Heart left ventricle (tissue), 16 donors: ENCODE measurements at places on chromosomes 3 and 15.

DNA sequence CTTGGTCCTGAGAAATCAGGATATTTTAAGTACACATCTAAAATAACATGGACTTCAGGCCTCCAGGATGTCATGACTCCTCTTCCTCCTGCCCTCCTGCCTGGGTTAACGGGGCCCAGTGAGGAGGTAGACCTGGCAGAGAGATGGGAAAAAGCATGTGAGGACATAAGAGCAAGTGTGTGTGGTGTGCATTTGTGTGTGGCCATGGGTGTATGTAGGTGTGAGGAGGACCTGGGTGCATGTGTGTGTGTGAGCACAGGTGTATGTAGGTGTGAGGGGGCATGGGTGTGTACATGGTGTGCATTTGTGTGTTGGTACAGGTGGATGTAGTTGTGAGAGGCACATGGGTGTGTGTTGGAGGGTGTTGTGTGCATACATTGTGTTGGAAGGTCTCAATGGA is 105.4 kb downstream of the EPHB1 start:
- DNase-seq = no peak

DNA sequence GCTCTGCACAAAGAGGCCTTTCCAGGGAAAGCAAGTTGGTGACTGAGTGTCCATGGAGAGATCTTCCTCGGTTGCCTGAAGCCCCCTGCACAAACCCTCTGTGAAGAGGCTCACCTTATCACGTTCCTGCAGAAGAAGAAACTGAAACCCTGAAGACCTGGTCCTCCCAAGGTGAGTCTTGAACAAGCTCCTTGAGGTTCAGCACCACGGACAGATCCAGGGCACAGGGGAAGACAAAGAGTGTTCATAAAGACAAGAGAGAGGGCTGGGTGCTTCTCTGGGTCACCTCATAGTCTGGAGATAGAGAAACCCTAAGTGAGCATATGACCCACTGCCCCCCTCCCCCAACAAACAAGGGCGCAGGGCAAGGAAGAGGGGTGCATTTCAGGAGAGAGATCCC is 21.7 kb upstream of the TBC1D21 start:
- no peak for DNase-seq

GRCh38 chr3:196541684-196542445 is 26.5 kb downstream of the WDR53 start:
- DNase-seq = no peak

DNA sequence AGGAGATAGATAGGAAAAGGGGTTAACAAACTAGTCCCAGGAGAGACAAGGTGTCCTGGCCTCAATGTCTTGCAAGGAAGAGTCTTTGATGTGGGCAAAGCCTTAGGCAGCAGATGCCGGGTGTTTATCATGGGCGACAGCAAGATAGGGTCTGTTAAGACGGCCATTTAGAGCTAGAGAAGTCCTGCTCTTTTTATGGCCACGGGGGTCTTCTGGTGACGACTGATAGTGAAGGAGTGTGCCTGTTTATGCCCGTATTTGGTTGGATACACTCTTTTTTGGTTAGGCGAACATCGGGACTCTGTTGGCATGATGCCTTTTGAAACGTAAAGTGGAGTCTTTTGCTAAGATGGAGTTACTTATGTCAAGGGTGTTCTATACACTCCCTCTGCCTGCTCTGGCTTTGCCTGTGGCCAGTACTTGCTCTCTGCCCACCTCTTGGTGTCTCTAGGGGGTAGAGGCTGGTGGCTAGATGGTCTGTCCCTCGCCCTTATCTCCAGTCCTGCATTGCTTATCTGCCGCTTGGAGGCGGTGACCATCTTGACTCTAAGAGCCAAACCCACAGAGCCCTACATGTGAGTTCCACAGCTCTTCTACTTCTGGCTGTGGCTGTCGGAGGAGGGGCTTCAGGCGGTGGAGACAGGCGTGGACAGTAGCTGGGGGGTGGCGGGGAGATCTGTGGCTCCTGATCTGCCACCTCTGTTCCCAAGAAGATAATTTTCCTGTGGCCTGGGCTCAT is 55.8 kb upstream of the ZBTB38 start:
- DNase-seq = no peak

GRCh38 chr15:29802411-29802810 is 19.9 kb downstream of the TJP1 start:
- DNase-seq = no peak

- no peak for DNase-seq
These were observed 153.7 kb downstream of the ANO10 start for GRCh38 chr3:43468133-43468532.

- DNase-seq = no peak
These were observed 551.3 kb downstream of the AGBL1 start for GRCh38 chr15:86630946-86631345.

DNA sequence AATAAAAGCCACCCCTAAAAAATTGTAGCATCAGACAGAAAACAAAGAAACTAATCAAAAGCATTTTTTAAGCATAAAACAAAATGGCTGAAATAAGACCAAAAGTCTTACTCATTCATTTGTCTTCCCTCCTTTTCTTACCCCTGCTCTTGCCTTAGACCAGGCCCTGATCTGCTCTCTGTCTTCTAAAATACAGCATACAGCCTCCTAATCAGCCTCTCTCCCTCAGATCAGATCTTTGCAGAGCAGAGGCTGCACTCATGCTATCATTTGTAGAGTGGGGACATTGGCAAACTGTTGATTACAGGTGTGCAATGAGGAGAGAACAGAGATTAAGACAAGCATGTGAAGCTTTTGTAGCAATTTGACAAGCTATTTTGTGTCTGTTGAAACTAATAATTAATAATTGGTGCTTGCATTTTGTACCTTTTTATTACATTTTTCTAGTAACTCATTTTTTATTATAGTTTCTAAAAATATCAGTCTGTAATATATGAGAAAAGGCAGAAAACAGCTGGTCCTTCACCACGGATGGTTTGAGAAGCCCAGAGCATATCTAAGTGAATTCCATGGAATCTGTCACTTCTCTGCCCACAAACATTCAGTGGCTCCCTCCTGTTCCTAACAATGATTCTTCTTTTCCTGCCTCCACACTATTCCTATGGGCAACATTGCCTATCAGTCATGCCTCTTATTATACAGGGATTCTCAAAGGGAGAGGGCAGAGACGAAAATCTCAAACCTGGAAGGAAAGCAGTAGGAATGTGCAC is 286.2 kb upstream of the STT3B start:
- no peak for DNase-seq

GRCh38 chr3:38009807-38010591 is 19.4 kb downstream of the VILL start:
- peak; percentile 24 for DNase-seq

GRCh38 chr15:37824717-37825382 is 109.6 kb upstream of the TMCO5A start:
- DNase-seq = no peak

DNA sequence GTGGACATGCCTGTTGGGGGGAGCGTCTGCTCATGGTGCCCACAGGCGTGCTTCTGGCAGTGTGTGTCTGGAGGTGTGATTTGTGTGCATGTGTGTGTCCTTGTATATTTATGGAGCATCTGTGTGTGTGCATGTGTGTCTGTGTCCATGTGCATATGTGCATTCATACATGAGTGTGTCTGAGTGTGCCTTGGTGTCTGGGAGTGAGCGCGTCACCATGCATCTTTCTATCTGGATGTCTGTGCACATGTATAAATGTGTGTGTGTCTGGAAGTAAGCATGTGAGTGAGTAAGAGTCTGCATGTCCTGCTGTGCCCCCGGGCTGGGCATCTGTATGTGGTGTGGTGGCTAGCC is 58.1 kb upstream of the PRR23E start:
- no peak for DNase-seq

DNA sequence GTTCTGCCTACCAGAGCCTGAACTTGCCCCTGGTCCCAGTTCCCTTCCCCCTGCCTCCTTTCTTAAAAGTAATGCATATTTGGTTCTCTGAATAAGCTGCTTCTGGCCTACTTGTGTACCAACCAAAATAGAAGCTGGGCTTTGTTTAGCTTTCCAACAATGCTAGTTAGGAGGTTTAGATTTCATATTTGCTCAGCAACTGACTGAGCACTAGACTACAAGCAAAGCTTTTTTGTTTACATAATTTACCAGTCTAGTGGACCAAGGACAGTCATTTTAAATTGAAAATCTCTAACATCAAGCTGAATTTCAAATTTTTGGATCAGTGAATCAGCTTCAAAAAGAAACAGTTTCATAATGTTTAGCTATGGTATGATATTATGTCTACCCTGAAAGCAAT is 331.2 kb downstream of the ULK4 start:
- no peak for DNase-seq

GRCh38 chr3:121998030-121998580 is 23.9 kb downstream of the ILDR1 start:
- DNase-seq = no peak

- no peak for DNase-seq
These were observed 130.9 kb downstream of the IL1RAP start for GRCh38 chr3:190644766-190645165.

- DNase-seq = no peak
These were observed 25.6 kb downstream of the TIGIT start for GRCh38 chr3:114319453-114319852.

DNA sequence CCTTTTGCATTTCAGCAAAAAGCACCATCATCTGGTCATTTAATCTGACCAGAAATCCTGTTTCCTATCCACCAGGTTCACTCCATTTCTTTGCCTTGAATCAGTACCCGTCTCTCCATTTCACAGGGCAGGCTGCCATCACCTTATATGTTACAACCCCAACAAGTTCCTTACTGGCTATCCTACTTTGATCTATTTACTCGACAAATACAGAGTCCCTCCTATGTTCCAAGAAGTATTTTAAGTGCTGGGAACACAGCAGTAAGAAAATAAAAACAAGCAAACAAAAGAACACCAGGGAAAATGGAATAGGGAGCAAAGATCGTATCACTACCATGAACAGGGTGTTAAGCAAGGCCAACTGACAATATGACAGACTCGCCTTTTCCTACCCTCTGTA is 295.2 kb upstream of the WNT5A start:
- no peak for DNase-seq

DNA sequence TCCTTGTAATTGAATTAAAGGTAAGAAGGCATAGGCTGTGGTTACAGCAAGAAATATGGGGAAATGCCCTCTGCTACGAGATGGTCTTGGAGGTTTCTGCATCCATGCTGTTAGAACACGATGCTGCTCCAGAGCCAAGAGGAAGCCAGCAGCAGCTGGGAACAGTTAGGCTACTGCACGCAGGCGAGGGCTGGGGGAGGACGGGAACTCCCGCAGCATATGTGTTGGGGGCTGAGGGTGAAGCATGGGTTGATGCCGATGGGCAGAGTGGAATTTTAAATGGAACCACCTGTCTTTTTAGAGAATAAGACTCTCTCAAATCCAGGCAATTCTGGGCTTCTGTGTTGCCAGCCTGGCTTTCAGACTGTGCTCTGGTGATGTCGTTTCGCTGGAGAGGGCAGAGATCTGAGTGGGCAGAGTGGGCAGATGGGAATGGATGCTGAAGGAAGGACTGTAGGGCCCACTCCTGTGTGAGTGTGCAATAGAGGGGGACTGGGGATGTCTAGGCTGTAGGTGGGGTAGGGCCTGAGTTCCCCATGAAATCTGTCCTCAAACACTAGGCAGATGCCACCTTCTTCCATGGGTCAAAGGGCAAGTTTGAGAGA is 417.0 kb upstream of the TPM1 start:
- peak; percentile 60 for DNase-seq

DNA sequence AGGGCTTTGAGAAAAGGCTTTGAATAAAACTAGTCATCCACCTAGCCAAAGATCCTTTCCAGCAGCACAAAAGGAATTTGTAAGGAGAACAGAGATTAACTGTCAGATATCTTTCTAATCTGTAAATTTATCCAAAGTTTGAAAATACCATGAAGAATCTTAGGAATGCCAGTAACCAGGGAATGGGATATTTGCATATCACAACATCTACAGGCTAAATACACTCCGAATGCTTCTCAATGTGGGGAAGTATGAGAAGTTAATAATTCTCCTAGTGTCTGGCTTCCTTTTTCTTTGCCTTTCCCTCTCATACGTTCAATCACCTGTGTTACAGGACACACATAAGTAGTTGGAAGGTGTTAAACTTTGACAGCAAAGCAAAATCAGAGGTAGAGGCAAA is 7.8 kb downstream of the ANAPC13 start:
- DNase-seq = no peak

- DNase-seq = no peak
These were observed 32.8 kb upstream of the PRR20G start for GRCh38 chr3:127320529-127321121.

DNA sequence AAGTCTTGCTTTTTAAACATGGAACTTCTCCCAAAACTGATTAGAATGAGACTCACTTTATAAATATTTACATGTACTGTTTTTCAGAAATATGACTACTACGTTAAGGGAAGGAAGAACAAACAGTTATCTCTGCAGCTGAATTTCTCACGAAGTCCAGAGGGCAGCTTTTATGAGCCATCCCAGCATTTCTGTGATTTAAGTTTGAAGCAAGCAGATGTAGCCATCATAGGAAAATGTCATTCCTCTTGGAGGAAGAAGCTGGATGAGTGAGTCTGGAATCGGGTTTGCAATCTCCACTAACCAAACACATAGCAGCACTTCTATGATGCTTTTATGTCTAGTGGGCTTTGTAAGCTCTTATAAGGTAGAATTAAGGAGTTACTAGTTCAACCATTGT is 53.7 kb downstream of the SCN11A start:
- no peak for DNase-seq

DNA sequence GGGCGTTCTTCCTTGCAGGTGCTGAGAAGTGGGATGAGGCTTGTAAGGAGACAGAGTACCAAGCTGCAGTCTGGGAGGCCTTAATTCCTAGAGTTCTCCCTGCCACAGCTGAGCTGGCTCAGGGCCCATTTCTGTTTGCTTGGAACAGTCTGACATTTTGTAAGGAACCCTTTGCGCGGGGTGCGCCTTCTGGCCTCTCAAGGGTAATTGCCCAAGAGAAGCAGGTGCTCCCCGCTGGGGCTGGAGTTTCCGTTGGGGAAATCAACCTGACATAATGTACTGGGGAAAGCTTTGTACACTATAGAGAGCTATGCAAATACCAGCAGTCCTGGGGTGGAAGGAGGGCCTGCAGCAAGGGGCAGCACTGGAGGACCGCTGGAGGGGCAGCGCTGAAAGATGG is 83.6 kb downstream of the HMG20A start:
- DNase-seq = no peak

GRCh38 chr3:42088803-42089530 is 2.2 kb upstream of the TRAK1 start:
- no peak for DNase-seq

- no peak for DNase-seq
These were observed 4.4 kb downstream of the HYAL2 start for GRCh38 chr3:50318163-50318562.

DNA sequence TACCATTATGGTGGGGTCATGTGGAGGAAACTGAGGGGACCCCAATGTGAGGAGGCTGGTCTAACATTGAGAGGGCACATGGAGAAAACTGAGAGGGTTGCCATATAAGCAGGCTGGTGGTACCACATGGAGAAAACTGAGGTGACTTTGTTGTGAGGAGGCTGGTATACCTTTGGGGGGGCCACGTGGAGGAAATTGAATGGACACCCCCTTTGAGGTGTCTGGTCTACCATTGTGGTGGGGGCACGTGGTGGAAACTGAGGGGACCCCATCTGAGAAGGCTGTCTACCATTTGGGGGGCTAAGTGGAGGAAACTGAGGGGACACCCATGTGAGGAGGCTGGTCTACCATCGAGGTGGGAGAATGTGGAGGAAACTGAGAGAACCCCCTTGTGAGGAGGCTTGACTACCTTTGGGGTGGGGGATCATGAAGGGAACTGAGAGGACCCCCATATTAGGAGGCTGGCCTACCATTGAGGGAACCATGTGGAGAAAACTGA is 163.8 kb downstream of the FBLN2 start:
- no peak for DNase-seq
